Stimulated activated CD8-positive, alpha-beta memory T cell treated with anti-CD3 and anti-CD28 coated beads, Interleukin-2, amount 100 ng/mL, for 48 hours (primary cell): ENCODE measurements at places on chromosomes 6 and 20.

- DNase-seq: no peak
Measured at GRCh38 chr6:16639684-16640480, 121.4 kb downstream of the ATXN1 start.

GRCh38 chr6:40376113-40376650 lies 211.0 kb downstream of the LRFN2 start:
- DNase-seq: no peak

DNA sequence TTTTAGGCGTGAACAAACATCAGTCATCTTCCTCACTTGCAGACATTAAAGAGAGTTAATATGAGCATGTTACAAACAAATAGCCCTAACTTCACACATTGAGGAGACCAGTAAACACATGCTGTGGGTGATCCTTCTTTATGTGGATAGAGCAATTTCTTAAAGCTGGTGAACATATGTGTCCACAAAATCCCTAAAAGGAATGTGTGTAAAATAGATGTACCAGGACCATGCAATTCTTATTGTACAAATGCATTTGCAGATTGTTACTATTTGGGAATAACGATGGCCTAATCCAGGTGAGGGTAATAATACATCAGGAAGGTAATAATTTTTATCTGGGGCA lies 228.9 kb downstream of the ALDH8A1 start:
- no peak for DNase-seq

GRCh38 chr6:91812596-91813274 lies 1225.9 kb upstream of the MAP3K7 start:
- DNase-seq: no peak

GRCh38 chr20:53331151-53331973 lies 262.3 kb downstream of the ZNF217 start:
- DNase-seq: no peak

- no peak for DNase-seq
Measured at GRCh38 chr20:15256676-15257568, 919.5 kb upstream of the FLRT3 start.

DNA sequence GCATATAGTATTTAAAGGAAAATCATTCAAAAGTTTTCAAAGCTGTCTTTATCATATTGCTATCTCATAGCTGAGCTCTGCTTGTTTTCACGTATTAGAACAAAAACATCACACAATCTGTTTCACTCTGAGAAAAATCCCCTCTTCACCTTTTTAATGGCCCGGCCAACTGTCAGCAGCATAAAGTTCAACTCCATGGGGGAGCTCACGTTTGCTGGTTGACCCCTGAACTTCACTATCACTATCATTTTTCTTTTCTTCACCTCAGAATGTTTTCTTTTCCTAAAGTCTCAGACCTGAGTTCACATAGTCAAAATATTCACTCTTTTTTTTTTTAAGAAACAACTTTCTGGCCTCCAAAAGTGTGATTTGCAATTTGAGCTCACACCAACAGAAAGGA lies 374.4 kb upstream of the MARCKS start:
- DNase-seq: no peak

DNA sequence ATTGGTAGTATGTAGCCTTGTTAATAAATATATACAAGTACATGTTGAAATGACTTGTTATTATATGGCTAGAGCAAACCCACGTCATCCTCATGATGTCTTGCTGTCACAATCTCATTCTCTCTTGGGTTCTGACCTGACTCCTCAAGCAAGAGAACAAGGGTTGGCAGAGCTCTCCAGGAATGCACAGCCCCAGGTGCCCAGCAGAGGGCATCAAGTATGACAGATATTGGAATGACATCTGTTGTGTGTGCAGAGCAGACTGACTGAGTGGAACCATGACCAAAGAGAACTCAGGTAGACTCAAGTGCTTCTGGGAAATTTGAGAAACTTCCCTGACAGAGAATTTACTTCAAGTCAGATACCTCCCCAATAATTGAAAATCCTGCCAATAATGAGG lies 90.6 kb downstream of the PAX1 start:
- DNase-seq: no peak

DNA sequence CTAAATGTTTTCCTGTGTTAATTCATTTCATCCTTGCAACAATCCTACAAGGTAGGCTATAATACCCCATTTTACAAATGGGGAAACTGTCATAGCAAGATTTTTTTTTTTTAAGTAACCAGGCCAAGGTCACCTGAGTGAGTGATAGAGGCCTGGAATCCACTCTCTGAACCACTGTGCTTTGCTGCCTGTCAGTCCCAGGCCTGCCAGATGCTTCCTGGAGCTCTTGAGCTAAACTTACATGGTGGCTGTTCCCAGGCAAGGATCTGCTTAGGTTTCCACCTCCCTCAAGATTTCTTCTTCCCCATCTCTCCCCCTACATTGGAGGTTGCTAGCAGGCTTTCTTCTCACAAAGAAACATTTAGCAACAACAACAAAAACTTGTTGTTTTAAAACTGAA lies 32.7 kb upstream of the RNF8 start:
- no peak for DNase-seq

- DNase-seq: no peak
Measured at GRCh38 chr6:110693296-110693695, 122.0 kb downstream of the CDK19 start.
